Left renal pelvis (tissue), 4 donors: ENCODE measurements at places on chromosomes 3 and 15.

- no peak for DNase-seq
Measured at GRCh38 chr15:43293432-43293831, 26.7 kb upstream of the TGM5 start.

DNA sequence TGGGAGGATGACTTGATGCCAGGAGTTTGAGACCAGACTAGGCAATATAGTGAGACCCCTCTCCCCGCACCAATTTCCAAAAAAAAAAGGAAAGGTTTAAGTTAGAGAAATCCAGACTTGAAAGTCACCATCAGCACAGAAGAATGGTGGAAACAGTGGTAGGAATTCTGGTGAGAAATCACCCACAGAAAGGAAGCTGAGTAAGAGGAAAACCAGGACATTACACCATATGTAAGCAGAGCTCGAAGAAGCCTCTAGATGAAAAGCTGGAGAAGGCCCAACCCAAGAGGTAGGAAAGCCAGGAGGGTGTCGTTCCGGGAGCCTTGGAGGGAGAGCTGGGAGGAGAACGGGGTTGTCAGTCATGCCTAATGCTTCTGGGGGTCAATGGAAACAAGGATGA, 40.5 kb downstream of the RASGRP1 start:
- no peak for DNase-seq

GRCh38 chr15:30885814-30886213, 17.9 kb upstream of the FAN1 start:
- no peak for DNase-seq

- no peak for DNase-seq
Measured at GRCh38 chr3:19688767-19689166, 245.2 kb downstream of the EFHB start.

DNA sequence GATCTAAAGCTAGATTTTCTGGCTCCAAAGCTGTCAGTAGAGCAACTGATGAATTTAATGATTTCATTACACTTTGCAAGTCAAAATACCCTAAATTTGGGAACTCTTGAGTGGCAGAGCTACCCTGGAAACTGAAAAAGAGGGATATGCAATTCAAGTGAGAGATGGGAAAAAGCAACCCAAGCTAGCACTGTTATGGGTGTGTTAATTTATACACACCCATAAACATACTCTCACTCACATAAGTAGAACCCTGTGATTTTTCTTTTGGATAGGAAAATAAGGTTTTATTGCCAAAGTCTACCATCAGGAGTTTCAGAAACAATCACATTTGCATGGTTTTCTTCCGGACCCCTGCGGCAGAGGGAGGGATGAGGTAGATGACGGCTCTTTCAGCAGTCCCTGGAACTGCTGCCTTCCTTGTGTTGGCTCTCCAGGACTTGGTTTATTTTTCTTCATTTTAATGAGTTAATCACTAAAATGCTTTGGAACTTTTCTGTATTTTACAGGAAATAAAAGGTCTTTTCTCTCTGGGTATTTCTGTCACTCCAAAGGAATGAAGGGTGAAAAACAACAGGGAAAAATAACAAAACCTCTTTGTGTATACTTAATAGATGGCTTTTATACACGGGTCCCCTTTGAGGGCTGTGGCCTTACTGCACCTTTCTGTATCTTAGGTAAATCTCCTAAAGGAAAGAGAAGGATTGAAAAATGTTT, 63.8 kb downstream of the TTC23 start:
- DNase-seq = no peak

- no peak for DNase-seq
Measured at GRCh38 chr15:82135638-82136037, 89.8 kb upstream of the MEX3B start.

GRCh38 chr3:149277331-149277813, 55.7 kb upstream of the CP start:
- no peak for DNase-seq

GRCh38 chr3:168476360-168476980, 380.7 kb upstream of the GOLIM4 start:
- no peak for DNase-seq

GRCh38 chr3:27643355-27643754, 78.8 kb downstream of the EOMES start:
- DNase-seq = no peak
